Globus pallidus (tissue), 1 donor: ENCODE measurements at places on chromosomes 2 and 18.

DNA sequence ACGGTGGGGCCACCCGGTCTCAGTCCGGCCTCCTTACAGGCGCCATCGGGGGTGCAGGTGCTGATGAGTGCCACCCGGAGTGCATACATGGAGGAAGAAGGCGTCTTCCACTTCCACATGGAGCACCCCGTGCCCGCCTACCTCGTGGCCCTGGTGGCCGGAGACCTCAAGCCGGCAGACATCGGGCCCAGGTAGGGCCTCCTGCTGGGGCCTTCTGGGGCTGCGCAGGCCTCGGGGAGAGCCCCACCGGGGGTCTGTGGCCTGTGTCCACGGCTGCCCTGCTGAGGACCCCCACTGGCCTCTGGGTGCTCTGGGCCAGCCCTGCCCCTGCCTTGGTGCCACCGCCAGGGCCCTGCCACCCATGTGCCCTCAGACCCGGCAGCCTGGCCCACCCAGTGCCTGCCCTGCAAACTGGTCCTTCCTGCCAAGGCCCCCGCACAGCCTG is 4.8 kb downstream of the RNPEPL1 start:
- no peak for DNase-seq

- DNase-seq: no peak
These were observed 608.7 kb upstream of the REG3G start for GRCh38 chr2:78416625-78417300.

- no peak for DNase-seq
These were observed 10.0 kb downstream of the HK2 start for GRCh38 chr2:74843899-74844298.

DNA sequence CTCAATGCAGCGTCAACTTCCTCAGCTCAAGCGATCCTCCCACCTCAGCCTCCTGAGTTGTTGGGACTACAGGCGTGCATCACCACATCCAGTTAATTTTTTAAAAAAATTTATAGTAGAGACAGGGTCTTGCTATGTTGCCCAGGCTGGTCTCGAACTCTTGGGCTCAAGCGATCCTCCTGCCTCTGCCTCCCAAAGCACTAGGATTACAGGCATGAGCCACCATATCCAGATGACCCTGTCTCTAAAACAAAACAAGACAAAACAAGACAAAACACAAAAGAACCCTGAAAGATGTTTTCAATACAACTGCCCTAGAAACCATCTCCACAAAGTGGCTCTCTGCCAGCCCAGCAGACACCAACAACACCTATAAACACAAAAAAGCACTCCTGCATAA is 31.4 kb downstream of the ANKRD29 start:
- no peak for DNase-seq

- peak; percentile 87 for DNase-seq
These were observed 12.4 kb upstream of the GMCL1 start for GRCh38 chr2:69816923-69817542.

DNA sequence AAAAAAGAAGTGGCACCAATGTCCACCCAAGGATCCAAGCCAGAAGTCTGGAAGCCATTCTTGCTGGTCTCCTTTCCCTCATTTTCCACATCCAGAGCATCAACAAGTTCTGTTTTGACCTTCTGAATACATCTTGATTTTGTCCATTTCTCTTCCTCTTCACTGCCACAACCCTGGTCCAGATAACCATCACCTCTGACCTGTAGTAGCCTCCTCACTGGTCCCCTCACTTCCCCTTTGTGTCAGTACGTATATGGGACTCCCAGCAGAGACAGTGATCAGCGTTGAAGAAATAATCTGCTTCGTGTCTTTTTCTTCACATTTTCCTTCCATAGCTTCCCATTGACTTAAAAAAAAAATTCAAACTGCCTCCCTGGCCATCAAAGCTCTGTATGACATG is 109.3 kb upstream of the SP5 start:
- no peak for DNase-seq

DNA sequence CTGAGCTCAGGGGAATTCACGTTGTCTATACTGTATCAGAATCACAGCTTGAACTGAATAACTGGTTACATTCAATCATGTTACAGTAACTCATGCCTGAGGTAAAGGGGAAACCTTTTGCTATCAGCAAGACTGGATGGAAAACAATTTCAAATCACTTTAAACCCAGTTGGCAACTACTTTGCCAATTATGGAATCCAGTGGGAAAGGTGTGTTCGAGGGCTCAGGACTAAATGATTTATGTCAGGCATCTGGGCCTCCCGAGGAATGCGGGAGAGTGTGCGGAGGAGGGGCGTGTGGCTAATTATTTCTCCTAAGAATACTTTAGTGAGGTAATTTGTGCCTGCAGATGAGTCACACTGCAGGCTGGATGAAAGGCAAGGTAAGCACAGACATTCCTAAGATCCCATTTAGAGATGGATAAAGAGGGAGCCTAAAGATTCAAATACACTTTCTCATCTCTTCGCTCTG is 100.1 kb downstream of the HRH4 start:
- no peak for DNase-seq

- DNase-seq: no peak
These were observed 82.8 kb upstream of the DNMT3A start for GRCh38 chr2:25424426-25425028.

DNA sequence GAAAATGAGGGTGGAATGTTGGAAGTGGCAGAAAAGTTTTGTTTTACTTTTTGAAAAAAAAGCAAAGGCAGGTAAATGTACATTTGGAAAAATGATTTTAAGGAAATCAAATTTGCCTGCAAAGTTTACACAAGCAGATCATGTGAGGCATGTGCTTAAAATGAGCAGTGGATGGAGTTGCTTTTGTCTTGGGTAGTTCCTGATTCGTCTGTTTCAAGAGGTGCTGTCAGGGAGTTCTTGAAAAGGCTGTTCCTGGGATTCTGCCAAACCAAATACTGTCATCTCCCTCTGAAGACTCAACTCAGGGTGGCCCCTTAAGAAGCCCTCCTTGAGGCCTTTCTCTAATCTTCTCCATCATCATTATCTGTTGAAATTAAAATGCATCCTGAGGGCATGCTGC is 59.0 kb downstream of the TACR1 start:
- DNase-seq: no peak

DNA sequence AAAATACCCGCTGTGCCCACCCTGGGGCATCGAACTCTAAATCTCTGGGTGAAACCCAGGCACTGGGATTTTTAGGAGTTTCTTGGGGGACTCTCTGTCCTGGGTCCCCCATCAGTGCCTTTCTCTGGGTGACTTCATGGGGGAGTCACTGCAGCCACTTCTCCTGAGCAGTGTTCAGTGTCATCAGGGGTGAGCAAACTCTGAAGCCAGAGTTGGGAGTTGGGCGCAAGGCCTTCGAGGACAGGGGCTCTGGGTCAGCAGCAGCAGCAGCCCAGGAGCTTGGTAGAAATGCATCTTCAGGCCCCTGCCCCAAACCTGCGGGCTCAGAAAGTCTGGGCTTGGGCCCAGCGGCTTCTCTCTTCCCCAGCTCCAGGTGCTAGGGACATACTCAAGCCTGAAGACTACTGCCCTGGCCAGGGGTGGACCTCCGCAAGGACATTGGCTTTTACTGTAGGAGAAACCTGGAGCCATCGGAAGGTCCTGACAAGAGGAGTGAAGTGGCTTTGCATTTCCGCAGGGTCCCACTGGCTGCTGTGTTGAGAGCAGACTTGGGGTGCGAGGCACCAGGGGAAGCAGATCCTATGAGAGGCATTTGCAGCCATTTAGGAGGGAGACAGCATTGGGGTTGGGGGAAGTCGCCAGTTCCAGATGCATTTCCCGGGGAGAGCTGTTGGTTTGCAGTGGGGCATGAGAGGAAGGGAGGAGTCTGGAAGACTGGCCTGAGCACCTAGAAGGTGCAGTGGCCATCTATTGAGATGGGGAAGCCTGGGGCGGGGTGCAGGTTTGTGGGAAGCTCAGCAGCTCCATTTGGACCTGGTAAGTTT is 51.5 kb upstream of the FAHD2A start:
- no peak for DNase-seq

DNA sequence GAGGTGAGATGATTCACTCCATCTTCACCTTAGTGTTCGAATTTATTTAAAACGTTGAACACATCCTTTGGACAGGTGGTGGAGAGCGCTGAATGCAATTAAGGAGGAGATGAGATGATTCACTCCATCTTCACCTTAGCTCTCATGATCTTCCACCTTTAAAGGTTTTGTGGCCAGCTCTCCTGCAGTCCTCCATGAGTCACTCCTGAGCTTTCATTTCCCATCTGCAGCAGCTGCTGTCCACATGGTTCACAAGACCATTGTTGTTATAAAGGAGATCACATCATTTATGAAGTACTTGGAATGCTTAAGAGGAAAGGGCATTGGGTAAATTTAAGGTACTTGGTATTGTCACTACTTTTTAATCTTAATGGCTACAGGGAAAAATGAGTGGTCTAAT is 298.5 kb downstream of the PAX3 start:
- DNase-seq: no peak

- no peak for DNase-seq
These were observed 83.3 kb downstream of the GALNT14 start for GRCh38 chr2:31054842-31055388.

- no peak for DNase-seq
These were observed 2.2 kb downstream of the HMSD start for GRCh38 chr18:63951302-63951705.

GRCh38 chr2:57908736-57909161 is 137.9 kb upstream of the VRK2 start:
- no peak for DNase-seq

DNA sequence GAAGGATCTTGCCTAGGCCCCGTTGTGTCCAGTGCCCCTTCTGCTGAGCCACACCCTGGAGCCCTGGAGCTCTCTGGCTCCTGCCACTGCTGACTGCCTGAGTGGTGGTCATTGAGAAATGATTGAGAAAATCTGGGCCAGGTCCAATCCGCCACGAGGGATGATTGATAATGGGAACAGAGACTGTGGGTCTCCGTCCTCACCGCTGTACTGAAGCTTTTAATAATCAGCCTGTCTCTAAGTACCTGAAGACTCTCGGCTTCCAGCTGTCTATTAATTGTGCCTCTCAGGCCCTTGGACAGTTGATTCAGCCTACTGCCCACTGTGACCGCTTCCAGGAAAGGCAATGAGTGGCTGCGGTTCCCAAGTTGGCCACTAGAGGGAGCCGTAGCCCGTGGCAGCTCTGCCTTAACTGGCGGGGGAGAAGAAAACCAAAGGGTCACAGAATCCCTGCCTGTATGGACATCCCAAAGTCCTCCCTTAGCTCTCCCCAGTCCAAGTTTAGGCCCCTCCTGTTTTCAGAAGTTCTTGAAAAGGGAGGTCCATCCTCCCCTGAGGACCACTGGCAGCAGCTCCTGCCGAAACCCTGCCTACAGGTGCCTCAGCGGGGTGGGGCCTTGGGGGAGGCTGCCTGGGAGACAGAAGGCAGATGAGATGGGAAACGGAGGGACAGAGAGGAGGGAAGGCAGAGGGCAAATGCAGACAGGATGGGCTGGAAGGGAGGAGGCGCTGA is 213.6 kb downstream of the TNS1 start:
- DNase-seq: peak; percentile 72

DNA sequence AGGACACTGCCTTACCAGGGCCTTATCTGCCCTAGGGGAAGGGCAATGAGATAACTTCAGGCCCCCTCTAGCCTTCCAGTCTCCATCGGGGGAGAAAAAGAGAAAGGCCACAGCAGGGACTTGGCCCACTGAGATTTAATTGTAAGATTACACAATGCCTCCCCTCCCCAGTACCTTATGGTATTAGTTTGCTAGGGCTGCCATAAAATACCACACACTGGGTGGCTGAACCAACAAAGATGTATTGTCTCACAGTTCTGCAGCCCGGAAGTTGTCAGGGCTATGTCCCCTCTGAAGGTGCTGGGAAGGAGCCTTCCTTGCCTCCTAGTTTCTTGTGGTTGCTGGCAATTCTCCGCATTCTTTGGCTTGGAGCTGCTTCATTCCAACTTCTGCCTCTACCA is 34.8 kb upstream of the SPATA3 start:
- no peak for DNase-seq

DNA sequence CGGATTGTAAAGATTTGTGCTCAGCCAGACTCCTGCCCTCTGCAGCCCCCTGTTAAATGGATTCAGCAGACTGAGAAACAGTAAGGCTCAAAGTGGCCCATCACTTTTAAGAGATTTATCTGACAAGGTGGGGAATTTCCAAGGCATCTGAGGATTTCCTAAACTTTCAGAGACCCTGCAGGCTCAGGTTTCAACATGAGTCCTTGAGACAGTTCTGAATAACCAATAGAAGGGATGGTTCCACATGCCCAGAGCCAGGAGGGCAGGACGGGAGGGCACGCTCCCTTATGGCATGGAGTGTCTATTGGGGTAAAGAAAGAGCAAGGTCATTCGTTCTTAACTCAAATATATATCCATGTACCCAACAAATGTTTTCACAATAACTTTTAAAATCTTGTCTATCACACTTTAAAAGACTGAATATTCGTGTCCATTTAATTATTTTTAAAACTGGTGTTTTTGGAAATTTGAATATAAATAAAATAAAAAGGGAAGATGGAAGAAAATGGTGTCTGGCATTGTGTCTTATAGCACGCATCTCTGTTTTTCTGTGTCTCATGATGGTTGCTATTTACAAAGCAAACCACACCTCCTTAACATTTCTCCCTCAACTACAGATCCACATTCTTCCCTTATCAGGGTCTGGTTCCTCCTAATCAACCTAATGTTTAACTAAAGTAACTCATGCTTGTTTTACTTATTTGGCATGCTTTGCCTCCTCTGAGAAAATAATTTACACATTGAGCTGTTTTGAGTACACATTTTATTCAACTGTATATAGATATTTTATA is 56.0 kb upstream of the DSG1 start:
- no peak for DNase-seq

GRCh38 chr2:225165052-225165451 is 122.8 kb upstream of the DOCK10 start:
- DNase-seq: no peak

DNA sequence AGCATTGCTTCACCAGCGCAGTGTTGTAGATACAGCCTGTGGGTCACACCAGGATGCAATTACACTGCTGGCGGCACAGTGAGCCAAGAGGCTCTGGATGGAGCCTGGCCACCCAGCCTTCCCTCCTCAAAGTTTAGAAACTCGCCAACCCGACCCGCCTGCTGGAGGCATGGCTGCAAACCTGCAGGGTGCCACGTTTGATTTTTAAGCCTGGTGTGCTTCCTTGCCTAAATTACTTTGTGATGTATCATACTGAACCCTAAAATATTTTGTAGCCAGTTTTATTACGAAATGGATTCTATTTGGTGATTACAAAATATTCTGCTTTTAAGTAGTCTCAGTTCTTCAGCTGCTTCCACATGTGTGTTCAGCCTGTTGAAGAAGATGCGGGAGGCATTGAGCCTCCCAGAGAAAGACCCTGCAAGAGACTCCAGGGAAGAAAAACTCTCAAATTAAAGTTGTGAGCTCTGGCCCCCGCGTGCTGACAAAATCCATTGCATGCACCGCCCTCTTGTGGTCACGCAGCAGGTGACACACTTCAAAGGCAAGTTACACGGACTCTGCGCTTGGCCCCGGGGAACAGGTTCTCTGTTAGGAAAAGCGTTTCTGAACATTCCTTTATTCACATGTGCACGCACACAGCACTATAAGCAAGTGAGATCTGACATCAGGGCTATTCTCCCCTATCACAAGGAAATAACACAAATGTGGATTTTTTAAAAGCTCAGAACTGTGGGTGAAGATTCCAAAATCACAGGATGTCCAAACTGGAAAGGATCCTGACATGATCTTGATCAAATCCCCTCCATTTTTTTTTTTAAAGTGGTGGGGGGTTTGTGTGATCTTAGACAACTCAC is 63.0 kb upstream of the TWIST2 start:
- peak; percentile 40 for DNase-seq

GRCh38 chr18:23588836-23589560 is 2.7 kb upstream of the NPC1 start:
- no peak for DNase-seq
